ENCODE measurements at places on chromosomes 16 and 17.
A peak's percentile ranks its signal among the peaks of the same experiment; 100 is the strongest.

DNA sequence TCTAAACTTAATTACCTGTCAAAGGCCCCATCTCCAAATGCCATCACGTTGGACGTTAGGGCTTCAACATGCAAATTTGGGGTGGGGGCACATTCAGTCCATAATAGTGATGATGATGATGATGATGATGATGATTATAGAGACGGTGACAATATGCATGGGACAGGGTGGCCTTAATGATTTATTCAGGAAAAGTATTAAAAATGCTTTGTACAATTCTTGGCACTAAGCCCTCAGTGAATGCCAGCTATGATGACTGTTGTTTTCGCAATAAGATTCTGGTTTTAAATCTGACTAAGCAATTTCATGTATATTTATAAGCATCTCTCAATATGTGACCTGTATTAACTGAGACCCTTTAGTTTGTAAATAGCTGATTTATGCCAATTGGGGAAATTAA is 106.3 kb downstream of the C16orf95 start:
- DNase-seq = no peak

DNA sequence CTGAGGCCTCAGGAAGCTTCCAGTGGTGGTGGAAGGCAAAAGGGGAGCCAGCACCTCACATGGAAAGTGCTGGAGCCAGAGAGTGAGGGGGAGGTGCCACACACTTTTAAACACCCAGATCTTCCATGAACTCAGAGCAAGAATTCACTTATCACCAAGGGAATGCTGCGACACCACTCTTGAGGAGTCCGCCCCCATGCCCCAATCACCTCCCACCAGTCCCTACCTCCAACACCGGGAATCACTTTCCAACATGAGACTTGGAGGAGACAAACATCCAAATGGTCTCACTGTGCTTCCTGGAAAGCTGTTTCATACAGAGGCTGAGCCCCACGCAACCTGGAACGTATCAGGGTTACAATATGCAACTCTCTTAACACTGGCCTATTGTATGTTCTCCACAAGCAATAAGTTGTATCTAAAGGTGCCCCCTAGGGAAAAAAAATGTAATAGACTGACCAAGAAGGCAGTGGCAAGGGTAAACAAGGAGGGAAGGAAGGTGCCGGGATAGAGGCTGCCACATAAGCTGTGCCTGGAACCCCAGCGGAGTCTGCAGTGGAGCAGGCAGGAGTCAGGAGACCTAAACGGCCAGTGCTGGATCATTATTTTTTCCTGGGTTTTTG is 106.7 kb upstream of the FOXF1 start:
- DNase-seq = no peak

DNA sequence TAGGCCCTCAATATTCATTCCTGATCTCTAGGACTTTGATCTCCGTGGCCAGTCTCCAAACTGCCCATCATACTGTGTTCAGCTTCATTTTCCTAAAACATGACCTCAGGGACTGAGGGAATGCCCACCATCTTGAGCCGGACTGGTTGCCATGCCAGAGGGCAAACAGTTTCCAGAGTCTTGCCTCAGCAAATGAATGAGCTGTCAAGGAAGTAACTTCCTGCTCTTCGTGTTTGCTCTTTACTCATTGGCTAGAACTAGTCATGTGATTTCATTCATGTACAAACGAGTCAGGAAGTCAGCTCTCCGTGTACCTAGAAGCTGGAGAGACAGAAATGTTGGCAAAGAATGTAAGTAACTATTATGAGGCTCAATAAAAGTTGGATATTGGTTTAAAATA is 50.2 kb downstream of the ANKFN1 start:
- no peak for DNase-seq

- no peak for DNase-seq
Measured at GRCh38 chr17:28033972-28034714, 8.3 kb upstream of the NLK start.

- DNase-seq = peak; percentile 25
Measured at GRCh38 chr16:70738083-70738977, 52.5 kb upstream of the MTSS2 start.

DNA sequence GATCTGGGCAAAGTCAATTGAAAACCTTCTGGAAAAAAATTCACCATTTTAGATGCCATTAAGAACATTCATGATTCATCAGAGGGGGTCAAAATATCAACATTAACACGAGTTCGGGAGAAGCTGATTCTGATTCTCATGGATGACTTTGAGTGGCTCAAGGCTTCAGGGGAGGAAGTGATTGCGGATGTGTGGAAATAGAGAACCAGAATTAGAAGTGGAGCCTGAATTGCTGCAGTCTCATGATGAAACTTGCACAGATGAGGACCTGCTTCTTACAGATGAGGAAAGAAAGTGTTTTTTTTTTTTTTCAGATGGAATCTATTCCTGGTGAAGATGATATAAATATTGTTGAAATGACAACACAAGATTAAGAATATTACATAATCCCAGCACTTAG is 12.9 kb downstream of the ITGAX start:
- DNase-seq = no peak

DNA sequence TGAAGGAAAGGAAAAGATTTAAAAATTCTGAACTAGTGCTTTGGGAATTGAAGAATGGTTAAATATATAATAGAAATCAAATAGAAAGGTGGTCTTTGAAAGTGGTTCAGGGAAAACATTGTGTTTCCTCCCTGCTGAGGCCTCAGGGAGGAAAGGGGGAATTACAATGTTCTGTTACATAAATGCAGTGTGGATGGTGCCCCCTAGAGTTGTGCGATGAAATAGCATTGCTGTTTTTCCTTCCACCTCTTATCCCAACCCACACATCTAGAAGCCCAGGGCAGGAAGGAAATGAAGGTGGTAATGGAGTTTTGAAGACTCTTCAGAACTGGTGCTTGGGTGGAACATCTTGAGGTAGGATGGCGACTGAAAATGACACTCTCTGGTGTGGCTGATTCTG is 6.4 kb upstream of the TOX3 start:
- no peak for DNase-seq

DNA sequence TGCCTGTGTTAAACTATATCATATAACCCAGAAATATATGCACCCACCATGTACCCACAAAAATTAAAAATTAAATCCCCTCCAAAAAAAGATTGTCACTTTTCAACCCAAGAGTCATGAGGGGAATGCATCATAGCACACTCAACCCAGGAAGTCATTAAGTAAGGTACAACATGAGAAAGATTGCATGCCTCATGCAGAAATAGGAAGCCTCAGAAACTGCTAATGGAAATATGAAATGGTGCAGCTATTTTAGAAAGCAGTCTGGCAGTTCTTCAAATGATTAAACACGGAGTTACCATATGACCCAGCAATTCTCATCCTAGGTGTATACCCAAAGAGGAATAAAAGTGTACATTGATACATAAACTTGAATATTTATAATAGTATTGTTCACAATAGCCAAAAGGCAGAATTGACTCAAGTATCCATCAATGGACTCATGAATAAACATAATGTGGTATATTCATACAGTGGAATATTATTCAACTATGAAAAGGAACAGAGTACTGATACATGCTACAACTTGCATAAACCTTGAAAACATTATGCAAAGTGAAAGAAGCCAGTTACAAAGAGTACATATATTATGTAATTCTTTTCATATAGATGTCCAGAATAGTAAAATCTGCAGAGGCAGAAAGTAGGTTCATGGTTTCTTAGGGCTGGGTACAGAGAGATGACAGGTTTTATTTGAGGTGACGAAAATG is 70.4 kb downstream of the TMEM100 start:
- no peak for DNase-seq

DNA sequence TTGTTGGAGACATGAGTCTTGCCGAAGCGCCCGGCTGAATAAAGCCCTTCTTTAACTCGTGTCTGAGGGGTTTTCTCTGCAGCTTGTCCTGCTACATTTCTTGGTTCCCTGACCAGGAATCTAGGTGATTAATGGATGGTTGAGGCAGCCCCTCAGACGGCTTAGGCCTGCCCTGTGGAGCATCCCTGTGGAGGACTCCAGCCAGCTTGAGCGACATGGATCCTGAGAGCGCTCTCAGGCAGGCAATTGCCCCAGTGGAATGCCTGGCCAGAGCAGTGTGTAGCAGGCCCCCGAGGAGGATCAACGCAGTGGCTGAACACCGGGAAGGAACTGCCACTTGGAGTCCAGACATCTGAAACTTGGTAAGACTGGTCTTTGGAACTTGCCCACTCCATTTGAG is 17.3 kb upstream of the ENDOV start:
- DNase-seq = no peak

- no peak for DNase-seq
Measured at GRCh38 chr17:34412965-34413441, 50.0 kb upstream of the CCL1 start.

GRCh38 chr17:228951-229708 is 47.7 kb upstream of the DOC2B start:
- DNase-seq = no peak

- DNase-seq = no peak
Measured at GRCh38 chr16:52364500-52364899, 182.4 kb downstream of the TOX3 start.

DNA sequence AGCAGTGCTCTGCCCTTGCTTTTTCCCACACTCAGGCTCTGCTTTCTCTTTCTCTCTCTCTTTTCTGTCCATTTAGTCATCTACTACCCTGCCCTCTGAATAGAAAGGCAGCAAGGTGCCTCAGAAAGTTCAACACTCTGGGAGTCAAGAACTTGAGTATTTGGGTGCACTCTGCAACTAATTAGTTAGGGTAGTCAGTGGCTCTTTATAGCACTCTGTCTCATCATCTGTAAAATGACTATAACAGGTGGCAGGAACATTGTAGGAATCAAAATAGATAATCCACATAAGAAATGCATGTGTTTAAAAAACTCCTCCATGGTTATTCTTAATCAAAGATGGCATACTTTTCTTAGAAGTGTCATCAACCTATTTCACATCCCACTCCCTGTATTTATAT is 7.2 kb downstream of the OR2C1 start:
- no peak for DNase-seq

DNA sequence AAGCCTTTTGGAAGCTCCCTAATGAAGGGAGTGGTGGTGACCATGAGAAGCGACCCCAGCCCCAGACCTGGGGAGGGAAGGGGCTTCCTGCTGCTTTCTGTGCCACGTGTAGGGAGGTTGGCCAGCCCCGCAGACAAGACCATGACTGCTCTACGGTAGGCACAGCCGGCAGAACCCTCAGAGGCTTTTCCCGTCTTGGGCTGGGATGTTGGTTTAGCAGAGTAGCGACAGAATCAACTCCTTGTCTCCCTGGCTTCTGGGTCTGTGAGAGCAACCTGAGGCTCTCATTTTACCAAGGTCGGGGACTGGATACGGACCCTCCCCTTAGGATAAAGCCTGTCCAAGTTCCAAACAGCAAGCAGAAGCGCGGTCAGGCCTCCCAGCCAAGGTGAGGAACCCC is 123.3 kb downstream of the AXIN2 start:
- DNase-seq = no peak

GRCh38 chr16:59459806-59460205 is 725.7 kb upstream of the GOT2 start:
- no peak for DNase-seq

DNA sequence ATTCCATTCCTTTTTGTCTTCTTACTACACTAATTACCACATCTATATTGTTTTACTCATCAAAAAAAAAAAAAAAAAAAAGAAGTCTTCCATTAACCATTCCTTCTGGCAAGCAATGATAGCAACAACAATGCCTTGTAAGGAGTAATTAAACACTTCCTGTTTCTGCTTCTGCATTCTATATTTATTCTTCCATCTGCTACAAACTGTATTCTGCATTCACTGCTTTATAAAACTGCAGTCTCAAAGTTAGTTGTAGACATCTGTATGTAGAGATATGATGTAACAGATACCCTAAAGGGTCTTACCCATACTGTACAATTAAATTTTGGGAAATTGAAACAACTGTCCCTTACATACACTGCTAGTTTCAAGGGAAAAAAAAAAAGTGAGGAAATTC is 28.7 kb upstream of the ABCA6 start:
- no peak for DNase-seq

DNA sequence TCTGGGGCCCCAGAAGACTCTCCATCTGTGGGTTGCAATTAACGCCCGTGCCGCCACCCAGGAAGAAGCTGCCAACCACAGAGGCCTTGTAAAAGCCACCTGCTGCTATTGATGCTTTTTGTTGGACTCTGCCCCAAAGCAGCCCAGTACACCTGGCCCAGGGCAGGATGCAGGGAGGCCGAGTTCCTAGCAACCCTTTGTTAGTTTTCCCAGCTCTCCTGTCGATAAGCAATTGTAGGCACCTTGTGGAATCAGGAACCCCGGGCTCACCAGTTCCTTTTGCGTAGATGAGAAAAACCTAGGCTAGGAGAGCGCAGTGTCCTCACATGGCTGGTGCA is 103.3 kb downstream of the ABCC6 start:
- DNase-seq = no peak

- DNase-seq = peak; percentile 45
Measured at GRCh38 chr16:68289621-68290329, 21.0 kb downstream of the SLC7A6OS start.

GRCh38 chr17:44004077-44004760 is at the start of gene NAGS:
TSS of gene NAGS (plus strand) at chr17:44004622. CDS start at chr17:44004664, 42 bp downstream.
- DNase-seq = no peak

DNA sequence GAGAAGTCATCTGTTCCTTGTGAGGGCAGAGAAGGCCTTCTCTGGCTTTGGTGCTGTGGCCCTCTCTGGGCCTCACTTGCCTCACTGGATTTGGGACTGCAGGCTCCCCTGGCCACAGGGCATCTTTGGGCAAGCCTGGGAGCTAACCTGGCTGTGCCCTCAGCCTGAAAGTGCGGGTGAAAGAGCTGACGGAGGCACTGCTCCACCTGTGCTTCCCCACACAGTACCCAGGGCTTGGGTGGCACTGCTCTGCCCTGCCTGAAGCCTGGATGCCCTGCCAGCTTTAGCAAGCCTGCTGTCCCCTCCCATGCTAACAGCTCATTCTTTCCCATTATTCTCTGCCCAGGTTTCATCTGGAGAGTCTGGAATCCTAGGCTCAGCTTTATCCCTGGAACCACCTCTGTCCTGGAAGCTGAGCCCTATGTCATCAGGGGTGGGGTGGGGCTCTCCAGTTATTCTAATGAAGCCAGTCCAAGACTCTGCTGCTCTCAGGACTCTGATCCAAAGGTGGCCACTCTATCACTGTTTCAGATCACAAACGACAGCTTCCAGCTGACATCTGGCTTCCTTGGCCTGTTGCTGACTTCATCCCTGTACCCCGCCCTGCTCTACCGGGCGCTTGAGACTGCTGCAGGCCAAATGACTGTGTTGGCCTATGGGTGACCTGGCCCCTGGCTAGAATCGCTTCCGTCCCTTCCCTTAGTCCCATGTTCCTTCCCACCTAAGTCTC is 29.3 kb downstream of the HIC1 start:
- no peak for DNase-seq

- DNase-seq = no peak
Measured at GRCh38 chr17:78925662-78926555, 722 bp upstream of the TIMP2 start.

GRCh38 chr16:22677024-22677830 is 136.7 kb upstream of the HS3ST2 start:
- no peak for DNase-seq

GRCh38 chr16:59543641-59544040 is 809.5 kb upstream of the GOT2 start:
- no peak for DNase-seq

- no peak for DNase-seq
Measured at GRCh38 chr16:3822366-3823045, 58.0 kb downstream of the CREBBP start.

GRCh38 chr16:5639531-5639930 is 541.9 kb upstream of the EEF2KMT start:
- DNase-seq = no peak

Measured in activated CD8-positive, alpha-beta memory T cell treated with anti-CD3 and anti-CD28 coated beads, Interleukin-2, amount 50 U/mL, for 4 hours (primary cell).